Stimulated activated CD4-positive, alpha-beta T cell treated with anti-CD3 and anti-CD28 coated beads, Interleukin-1b, Interleukin-23, amount 100 ng/mL, for 48 hours (primary cell): ENCODE measurements at places on chromosomes 2 and 18.

- no peak for DNase-seq
Observed at GRCh38 chr2:33437815-33438214, 38.6 kb upstream of the RASGRP3 start.

DNA sequence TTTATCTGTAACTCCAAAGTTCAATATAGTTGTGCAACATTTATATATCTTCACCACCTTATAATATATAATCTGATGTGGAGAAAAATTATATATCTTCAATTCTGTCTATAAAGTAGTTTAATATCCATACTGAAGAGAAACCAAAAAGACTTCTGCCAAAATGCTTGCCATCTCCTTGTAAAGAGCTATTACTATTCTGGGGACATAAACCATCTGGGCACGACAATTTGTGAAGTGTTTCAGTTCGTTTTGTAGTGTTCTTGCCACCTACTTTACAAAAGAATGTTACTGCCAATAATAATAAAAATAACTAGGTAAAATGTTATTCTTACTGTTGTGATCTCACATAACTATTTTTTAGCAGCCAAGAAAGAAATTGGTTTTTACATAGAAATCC, 45.1 kb downstream of the SCN1A start:
- DNase-seq, result no peak

DNA sequence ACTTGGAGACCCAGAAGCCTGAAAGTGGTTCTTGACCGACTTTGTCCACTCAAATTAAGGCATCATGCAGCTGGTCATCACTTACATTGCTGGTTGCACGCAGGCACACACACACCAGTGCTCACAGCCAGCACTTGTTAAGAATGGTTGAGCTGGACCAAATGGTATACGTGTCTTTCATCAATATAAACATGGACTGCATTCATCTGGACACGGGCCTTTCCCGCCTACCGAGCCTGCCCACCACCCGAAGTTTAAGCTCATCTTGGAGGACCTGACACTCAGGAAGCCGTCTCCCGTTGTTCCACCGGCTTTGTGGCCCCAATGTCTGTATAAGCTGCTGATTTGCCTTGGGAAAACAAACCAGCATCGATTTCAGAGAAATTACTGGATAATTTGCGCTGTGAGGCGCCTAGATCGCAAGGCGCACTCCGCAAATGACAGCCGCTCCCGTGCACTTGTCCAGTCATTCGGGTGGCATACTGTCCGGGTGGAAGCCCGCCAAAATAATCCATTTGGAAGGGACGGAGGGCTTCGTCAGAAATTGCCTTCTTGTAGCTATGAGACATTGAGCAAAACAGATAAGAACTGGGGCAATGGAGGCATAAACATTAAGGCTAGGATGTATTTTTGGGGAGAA, 40.1 kb upstream of the AKAIN1 start:
- DNase-seq, result no peak

DNA sequence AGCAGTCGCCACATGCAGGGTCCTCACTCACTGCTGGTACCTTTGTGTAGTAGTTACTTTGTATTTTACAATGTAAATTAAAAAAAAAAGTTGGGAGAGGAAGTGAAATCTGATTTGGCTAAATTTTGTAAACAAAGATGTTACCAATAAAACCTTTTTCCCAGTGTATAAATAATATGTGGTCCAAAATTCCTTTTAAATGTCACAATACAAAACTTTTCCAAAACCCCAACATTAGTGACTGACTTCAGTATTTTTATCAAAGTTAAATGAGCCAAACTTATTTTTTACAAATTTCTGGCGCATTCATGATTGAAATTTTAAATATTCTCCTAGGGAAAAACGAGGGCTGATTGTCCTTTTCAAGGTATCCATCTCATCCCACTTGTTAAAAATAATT, 239.9 kb downstream of the AGAP1 start:
- DNase-seq, result no peak

DNA sequence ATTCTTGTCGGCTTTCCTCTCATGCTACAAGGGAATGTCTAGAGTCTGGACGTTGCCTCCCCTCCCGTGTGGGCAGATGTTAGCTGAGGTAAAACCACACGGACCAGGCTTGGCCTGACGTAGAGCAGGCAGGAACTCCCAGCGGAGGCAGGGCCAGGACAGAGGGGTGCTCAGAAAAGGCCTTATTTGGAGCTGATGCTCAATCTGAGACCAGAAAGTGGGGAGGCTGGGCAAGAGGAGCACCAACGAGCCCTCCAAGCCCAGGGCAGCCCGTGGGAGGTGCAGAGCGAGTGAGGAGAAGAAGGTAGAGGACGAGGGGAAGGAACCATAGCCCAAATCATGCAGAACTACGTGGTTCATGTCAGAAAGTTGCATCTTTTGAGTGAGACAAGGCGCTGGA, 9.0 kb downstream of the TEX51 start:
- no peak for DNase-seq

DNA sequence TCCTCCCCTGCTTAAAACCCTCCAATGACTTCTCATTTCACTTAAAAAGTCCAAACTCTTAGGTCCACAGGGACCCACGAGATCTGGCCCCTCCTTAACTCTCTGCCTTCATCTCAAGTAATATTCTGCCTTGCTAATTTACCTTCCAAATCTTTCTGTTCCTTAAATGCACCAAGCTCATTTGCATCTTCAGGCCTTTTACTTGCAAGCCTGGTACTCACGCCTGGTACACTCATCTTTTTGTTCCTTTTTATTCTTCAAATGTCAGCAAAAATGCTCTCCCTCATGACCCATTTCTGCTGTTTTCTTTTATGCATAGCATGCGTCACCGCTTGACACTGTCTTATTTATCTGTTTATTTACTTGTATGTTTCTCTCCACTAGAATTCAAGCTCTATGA, 2.7 kb upstream of the WIPF1 start:
- no peak for DNase-seq

- peak; percentile 83 for DNase-seq
Observed at GRCh38 chr2:12716282-12717190, at the start of gene TRIB2. TRIB2 (plus strand) TSS chr2:12716936; CDS start chr2:12718308, 1,372 bp downstream.

DNA sequence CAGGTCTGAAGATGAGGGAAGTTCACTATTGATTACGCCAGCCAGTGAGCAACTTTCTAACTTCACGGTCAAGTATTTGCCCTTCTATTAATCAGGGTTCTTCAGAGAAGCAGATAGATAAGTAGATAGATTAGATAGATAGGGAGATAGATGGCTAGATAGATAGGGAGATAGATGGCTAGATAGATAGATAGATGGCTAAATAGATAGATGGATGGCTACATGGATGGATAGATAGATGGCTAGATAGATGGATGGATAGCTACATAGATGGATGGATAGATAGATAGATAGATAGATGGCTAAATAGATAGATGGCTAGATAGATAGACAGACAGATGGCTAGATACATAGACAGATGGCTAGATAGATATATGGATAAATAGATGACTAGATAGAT, 4.8 kb upstream of the INPP5D start:
- DNase-seq, result no peak

DNA sequence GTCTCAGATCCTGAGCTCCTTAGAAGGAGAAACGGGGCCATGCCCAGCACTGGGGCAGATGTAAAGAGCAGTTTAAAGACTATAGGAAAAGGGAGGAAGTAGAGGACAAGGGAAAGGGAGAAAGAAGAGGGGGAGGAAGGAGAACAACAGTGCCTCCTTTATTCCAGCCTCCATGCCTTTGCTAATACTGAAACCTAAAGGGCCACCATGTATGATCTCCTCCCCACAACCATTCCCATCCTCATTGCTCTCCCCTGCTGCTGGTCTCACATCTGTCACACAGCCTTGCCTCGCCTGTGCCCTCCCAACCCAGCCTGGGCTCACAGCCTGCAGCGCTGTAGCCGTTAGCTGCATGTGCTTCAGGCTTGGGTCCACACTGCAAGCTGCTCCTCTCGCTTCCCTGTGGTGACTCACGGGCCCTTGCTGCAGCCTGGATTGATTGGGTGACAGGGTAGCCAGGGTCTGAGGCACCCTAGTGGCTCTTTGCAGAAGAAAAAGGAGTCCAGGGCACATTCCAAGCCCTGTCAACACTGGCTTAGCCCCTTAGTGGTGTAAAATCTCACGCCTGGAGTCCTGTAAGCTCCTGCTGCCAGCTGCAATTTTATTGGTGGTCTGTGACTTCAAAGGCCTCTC, 281.9 kb downstream of the SRBD1 start:
- no peak for DNase-seq

DNA sequence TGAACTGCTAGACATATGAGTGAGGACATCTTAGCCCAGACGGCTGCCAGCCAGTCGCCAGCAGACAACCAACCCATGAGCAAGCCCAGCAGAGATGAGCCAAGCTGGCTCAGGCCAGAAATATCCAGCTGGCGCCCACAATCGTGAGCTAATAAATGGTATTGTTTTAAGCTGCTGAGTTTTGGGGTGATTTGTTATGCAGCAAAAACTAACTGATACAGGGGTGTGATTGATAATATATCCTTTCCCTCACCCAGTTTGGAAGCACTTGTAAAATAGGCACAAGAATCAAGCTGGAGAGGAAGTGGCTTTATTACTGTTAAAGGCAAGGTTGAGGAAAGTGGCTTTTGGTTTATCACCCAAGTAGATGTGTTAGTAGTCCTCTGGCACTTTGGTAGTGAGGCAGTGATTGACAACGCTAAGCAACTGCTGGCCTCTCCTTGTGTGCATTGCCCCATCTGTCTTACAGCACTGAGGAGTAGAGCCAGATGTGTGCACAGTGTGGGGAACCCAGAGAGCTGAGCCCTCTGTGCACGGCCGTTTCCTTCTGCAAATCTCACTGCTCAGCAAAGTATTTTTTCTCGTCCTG, 110.1 kb downstream of the MYO1B start:
- DNase-seq, result no peak

DNA sequence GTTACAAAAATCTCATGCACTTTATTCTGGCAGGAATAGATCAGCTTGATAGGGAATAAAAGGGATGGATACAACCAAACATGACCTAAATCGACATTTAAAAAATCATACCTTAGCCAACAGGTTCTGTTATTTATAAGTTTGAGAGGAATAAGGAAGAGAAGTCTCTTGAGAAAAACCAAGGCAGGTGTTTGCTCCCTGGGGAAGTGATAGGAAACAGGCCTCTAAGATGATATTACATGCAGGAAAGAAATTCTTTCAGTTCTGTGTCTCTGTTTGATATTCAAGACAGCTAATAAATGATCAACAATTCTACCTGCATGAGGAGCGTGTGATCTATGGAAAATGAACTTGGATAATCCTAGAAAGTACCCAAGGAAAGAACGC, 184.8 kb upstream of the ZEB2 start:
- no peak for DNase-seq

- no peak for DNase-seq
Observed at GRCh38 chr18:3713166-3713565, 263.2 kb downstream of the TGIF1 start.

GRCh38 chr18:6478121-6478520, 63.4 kb upstream of the L3MBTL4 start:
- no peak for DNase-seq

- DNase-seq, result no peak
Observed at GRCh38 chr2:191421950-191422349, 176.7 kb downstream of the MYO1B start.

- no peak for DNase-seq
Observed at GRCh38 chr2:142961202-142961601, 83.7 kb downstream of the KYNU start.

DNA sequence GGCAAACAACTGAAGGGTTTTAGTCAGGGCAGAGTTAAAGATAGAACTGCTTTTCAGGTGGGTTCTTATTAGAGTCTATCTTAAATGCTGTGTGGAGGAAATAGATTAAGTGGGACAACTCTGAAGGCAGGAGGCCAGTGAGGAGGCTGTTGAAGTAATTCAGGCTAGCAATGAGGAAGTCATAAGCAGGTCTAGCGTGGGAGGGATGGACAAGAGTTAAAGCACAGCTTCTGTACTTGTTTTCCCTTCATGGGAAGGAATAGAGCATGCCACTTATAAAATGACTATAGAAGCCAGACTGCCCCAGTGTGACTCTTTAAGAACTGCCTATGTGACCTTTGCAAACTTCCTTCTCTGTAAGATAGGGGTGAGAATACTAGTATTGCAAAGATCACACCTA, 202.0 kb upstream of the LRRTM1 start:
- DNase-seq, result no peak

DNA sequence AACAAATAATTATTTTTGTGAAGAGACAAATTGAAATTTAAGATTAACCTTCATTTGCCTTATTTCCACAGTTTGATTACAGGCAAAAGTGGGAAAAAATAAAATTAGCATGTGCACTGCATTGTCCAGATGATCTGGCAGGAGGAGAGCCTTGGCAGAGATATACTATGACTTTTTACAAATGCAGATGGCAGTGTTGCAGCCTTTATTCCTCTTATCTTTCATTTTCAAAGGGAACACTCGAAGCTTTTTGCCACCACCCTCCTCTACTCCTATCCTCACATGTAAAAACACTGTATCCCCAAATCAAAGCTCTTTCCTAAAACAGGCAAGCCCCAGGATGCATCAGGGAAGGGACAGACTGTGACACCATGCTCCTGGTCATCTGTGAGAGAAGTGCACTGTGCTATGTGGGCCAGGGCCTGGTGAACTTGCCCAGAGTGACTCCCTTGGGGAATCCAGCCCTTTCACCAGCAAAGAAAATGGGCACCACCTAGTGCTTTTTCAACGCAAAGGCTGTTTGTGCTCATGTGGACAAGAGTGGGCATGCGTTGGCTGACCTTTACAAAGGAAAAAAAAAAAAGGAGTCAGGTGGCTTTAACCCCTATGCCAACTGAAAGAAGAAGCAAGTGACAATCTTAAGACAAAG, 74.7 kb upstream of the ETAA1 start:
- DNase-seq, result no peak

GRCh38 chr2:122927197-122927596, 1097.9 kb upstream of the CNTNAP5 start:
- no peak for DNase-seq

GRCh38 chr2:70771446-70771845, 3.4 kb upstream of the ADD2 start:
- DNase-seq, result no peak

- no peak for DNase-seq
Observed at GRCh38 chr2:224404796-224405195, 2.9 kb upstream of the FAM124B start.

DNA sequence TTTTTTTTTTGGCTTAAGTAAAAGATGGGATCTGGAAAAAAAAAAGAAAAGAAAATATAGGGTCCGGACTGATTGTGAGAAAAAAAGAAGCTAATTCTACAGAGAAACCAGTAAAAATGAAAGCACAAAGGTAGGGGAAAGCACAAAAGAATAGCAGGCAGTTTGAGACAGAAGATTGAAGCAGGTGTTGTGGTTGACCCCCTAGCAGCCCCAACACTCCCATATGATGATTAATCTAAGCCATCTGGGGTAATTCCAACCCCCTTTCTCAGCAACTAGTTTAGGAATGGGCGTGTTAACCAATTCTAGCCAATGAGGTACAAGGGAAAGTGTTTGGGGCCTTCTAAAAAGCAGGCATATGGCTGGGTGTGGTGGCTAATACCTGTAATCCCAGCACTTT, 77.0 kb downstream of the MBD2 start:
- DNase-seq, result peak; percentile 32

GRCh38 chr2:216620786-216621185, 12.4 kb upstream of the IGFBP2 start:
- DNase-seq, result no peak

DNA sequence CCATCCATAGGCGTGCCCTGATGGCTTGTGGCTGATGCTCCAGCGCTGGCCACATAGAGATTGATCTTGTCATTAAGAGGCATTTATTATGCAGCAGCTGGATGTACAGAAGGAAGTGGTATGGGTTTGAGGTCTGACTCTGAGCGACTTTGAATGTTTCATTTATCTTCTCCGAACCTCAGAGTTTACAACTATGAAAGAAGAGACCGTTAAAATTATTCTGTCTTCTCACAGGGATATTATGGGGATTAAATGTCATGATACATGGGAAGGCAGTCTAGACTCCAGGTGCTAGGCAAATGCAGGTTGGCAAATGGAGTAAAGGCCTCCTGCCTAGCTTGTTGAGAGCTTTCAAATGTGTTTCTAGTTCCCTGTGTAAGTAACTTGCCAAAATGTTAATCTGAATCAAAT, 30.3 kb downstream of the MOGAT1 start:
- DNase-seq, result no peak
